ENCODE measurements at places on chromosomes 11 and 22.

GRCh38 chr11:130151196-130151595, 8.4 kb upstream of the ST14 start:
- no peak for DNase-seq

- DNase-seq: peak; percentile 88
Observed at GRCh38 chr11:69638941-69639681, 1.8 kb upstream of the CCND1 start.

GRCh38 chr11:129453293-129453721, 77.7 kb downstream of the BARX2 start:
- no peak for DNase-seq

DNA sequence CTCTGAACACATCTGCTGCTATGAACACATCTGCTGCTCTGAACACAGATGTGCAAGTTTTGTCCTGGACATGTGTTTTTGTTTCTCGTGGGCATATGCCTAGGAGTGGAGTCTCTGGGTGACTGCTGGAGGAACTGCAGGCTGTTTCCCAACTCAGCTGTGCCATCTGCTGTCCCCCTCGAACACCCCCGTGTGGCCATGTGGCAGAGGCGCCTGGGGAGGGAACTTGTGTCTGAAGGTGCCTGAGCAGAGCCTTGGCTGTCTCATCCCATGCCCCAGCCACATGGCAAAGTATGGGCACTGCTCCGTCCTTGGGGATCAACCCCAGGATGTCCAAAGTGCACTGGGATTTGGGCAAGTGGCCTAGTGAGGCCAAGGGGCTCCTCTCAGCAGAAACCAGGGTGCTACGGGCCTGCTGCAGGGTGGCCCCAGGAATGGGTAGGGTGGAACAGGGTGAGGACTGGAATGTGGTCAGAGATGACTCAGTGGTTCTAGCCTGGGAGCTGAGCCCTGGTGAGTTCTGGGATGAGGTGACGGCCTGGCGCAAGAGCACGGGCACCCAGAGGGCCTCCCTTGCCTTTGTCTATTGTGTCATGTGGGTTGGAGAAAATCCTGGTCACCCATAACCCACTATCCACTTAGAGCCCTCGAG, 14.7 kb downstream of the GATD1 start:
- peak; percentile 39 for DNase-seq

DNA sequence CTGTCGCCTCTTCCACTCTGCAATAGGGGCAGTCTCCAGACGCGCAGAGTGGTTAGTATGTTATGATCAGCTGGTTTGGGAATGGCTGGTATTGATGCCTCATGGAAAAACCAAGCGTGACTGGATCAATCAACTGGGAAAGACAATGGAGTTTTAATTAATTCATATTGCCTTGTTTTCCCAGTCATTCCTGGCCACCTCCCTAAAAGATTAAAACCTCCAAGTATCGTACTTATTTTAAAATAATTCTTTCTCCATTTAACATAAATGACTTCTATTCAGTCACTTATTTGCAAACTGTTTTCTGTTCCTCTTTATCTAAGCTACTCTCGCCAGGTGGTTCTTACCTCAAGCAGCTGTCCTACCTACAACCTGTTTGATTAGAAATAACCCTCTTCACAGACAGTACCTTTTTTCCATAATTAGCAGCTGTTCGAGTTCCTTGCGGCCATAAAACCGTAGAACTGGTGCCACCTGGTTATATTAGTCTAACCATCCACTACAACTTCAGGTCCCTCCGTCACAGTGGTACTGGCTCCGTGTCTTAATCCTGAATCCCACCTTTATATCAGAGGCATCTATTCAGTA, 898 bp downstream of the ZNF215 start:
- no peak for DNase-seq

DNA sequence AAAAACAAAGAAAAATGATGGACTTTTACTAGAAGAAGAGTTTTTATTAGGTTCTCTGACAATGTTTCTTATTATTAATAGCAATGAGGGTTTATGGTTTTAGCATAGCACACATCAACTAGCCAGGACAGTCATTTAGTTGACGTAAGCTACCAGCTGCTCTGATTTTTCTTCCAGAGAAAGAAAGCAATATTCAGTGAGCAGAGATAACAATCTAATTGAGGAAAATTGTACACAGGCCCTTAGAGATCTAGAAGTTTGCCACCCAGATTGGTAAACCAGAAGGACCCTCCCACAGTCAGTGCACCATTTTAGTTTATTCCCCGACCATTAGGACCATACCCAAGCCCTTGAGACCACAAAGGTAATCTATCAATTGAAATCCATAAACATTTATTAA, 28.7 kb upstream of the TBCEL start:
- DNase-seq: no peak

DNA sequence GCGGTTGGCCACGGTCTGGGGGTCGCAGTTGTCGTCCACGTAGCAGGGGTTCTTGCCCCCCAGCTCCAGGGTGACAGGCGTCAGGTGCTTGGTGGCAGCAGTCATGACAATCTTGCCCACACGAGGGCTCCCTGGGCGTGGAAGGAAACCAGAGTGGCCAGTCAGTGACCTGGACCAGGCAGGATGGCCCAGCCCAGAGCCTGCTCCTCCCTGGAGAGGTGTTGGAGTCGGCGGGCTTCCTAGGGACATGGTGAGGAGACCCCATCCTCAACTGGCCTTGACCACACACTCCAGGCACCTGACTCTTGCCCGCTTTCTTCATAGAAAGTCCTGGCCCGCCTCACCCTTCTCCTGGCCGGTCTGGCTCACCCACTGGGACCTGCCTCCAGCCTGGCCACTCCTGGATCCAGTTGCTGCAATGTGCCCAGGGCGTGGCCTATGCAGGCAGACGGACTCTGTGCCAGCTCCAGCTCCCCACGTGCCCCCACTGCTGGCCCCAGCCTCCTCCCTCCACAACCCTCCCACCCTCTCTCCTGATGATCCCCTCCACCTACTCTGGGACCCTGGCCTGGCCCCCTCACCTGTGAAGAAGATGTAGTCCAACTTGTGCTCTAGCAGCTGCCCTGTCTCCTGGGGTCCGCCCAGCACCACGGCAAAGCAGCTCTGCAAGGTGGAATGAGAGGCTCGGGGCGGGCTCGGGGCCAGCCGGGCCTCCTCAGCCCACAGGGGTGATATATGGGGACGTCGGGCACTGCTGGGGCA, 8.7 kb downstream of the ALDH3B2 start:
- DNase-seq: no peak

DNA sequence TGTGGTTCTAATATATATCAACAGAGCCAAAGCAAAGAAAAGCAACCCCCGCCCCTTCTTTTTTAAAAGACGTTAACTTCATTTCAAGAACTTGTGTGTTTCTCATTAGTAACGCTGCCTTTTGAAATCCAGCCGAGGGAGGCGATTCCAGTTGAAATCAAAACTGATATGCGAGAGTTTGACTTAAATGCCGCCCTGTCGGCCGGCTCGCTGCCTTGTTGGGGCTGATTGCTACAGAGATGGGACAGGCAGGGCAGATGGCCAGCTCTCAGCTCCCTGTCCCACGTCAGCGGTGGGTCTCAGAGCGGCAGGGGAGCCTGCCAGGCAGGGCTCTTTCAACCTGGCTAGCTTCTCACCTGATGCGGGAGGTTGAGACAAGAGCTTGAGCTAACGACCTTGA, 51.9 kb upstream of the ALX4 start:
- DNase-seq: peak; percentile 23

DNA sequence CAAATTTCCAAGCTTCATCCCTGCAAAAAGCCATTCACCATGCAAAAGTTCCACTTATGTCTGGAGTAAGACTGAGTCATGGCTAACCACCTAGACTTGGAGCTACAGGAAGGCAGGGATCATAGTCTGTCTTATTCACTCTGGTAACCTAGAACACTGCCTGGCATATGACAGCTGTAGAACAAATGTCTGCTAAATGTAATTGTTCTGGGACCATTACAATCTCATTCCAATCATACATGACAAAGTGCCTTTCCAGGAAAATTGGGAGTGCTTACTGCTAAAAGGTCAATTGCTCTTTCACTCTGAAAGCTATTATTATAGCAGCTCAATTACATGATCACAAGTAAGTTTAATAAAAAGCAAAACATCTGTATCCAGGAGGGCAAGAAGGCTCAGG, 99.1 kb upstream of the CHRM4 start:
- no peak for DNase-seq

- DNase-seq: no peak
Observed at GRCh38 chr22:27352426-27352825, 449.1 kb downstream of the MN1 start.

DNA sequence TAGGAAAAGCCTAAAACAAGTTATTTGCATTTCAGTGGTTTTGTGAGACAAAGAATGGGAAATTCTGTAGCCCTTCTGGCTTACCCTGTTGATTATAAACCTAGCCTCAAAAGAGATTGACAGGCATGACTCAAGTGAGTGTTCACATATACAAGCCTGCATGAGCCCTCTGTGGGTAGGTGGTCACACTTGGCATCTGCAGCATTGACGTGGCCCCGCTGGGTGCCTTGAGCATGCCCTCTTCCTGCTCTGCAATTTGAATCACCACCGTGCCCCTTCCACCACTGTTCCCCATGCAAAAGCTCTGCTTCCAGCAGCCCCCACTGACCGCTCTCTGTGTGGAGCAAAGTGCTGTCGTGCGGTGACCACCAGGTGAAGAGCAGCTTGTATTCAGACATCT, 21.0 kb upstream of the ADSL start:
- DNase-seq: no peak

DNA sequence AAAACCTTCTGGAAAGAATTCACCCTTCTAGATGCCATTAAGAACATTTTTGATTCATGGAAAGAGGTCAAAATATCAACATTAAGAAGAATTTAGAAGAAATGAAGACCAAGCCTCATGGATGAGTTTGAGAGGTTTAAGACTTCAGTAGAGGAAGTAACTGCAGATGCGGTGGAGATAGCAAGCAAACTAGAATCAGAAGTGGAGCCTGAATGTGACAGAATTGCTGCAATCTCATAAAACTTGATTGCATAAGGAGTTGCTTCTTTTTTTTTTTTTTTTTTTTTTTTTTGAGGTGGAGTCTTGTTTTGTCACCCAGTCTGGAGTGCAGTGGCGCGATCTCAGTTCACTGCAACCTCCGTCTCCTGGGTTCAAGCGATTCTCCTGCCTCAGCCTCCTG, 51.6 kb downstream of the MS4A13 start:
- DNase-seq: no peak

DNA sequence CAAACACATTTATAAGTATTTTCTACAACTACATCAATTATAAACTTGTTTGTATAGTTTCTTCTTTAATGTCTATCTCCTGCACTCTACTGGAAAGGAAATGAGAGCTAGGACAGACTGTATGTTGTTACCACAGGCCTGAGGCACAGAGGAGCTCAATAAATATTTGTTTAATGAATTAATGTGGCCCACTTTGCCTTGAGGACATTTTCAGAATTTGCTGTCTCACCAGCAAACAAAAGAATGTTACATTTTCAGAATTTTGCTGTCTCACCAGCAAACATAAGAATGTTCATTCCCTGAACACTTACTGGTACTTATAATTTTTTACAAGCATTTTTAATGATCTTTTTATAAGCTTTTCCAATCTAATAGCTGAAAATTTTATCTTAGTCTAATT, 41.9 kb upstream of the WNT7B start:
- no peak for DNase-seq

GRCh38 chr11:22263613-22264012, 70.7 kb downstream of the ANO5 start:
- DNase-seq: no peak

DNA sequence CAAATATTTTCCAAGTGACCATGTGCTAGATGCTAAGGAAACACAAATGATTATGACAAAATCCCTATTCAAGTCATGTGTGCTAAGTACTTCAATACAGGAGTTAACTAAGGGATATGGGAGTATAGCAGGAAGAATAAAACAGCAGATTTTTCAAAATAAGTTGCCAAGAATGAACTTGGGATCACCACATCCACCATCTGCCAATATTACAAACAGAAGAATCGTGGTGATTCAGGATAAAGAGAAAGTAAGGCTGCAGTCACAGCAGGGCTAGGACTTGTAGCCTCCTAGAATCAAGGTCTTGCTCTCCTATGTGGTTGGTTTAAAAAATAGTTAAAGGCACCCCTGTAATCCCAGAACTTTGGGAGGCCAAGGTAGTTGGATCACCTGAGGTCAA, 34.3 kb downstream of the MRTFA start:
- DNase-seq: no peak

GRCh38 chr11:35602979-35603378, 15.3 kb upstream of the FJX1 start:
- DNase-seq: no peak

- DNase-seq: no peak
Observed at GRCh38 chr22:43827926-43828724, 16.0 kb upstream of the EFCAB6 start.

DNA sequence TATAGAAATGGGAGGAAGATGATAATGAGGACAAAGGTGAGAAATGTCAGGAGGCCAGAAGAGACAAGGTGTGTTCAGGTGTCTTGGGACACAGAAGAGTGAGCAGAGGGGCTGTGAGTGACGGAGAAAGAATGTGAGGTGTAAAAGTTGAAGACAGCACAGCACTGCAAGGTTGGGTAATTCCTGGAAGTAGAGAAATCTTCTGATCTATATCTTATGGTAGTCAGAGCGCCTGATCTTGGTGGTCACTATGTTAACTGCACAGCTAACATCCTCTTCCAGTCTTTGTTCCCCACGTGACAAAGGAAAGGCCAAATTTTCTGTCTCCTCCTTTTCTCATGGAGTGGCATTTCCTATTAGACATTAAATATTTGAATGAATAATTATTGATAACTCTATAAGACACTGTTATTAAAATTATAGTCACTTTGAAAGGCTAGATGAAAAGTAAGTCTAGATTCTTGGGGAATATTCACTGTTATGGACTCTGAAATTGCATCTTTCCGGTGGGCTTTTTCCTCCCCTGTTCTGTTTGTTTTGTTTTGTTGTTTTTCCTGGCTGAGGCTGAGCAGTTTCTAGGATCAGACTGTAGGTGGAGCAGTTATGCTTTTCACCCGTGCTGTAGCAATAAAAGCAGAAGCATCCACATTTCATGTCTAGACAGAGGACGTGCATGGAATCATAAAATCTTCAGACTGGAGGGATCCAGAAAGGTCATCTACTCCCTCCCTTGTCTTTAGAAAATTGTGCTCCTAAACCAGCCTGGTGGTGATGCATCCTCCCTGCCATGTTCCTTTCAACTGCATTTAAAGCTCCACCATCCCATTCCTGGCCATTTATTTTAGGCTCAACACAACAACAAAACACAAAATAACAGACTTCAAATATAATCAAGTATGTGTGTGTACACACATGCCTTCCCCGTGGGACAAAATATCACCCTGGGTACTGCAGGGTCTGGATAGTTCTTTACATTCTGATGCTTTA, 26.6 kb downstream of the SC5D start:
- DNase-seq: peak; percentile 29

DNA sequence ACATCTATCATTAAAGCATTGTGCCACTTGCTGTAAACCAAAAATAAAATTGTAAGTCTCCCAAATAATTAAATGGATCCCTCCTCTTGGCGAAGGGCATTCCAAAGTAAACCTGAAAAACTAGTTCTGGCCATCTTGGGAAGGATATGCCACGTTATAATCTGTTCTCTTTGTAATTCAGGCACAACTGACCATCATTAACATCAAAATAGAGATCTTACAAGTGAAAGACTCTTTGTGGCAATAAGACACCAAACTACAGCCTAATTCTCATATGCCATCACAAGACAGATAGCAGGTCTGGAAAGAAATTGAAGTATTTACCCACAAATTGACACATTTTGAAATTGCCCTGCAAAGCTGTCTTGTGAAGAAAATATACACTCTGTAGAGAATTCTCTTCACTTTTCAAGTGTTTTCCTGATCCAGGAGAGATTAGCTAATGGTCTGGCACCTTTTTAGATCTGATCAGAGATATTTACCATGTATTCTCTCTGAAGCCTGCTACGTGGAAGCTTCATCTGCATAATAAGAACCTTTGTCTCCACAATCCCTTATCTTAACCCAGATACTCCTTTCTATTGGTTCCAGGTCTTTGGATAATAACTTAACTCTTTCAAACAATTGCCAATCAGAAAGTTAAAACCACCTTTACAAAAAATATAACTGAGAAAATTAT, 630.4 kb upstream of the CCDC179 start:
- no peak for DNase-seq

Data from fibroblast of the conjunctiva (primary cell).